Uterus (tissue), 4 donors: ENCODE measurements at places on chromosomes 5 and 9. TPM values are rescaled to one million over a fixed set of nuclear protein-coding genes. Genes with fewer than 3 reads are reported as not detected.
A peak's percentile ranks its signal among the peaks of the same experiment; 100 is the strongest.

GRCh38 chr5:55219770-55220169 is 7.3 kb downstream of the MCIDAS start:
- no peak for DNase-seq

GRCh38 chr5:95087816-95088317 is 197.0 kb downstream of the MCTP1 start:
- no peak for DNase-seq

Gene F12
- total RNA-seq: not detected

Gene CER1
- 0.97 TPM for total RNA-seq

DNA sequence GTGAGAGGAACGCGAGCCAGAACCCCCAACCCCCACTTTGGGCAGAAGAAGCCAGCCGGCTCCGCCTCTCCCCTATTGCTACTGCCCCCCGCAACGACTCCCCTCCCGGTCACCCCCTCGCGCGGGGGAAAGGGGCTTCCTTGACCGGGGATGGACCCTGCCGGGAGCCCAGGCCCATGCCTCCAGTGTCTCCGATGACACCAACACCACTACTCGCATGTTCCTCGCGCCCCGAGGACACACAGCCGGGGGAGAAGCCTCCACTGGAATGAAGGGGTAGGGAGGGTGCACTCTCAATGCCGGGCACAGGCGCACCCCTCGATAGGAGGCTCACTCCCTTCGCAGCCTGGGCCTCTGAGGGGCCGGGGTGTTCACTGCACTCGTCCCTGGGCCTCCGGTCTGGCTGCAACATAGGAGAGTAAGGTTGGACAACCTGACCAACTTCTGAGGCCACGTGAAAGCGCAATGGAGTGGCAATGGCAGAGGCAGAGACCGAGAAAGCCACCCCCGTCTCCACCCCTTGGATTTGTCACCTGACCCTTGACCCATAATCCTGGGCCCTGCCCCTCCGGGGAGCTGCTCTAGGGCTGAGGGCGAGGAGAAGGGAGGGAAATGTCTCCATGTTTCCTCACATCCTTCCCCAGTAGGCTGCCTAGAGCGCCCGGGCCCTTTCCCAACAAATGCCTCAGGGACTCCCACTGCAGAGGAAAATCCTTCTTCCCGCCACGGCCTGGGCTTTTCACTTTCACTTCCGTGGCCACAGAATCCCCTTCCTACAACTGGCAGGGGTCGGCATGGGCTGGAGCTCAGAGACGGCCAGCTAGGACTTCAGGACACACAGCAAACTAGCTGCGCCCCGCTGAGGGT is 1.1 kb upstream of the CNTFR start:
- peak; percentile 29 for DNase-seq

Gene MSX2
- 7.5 TPM for total RNA-seq
